ENCODE measurements at places on chromosomes 5 and 9. TPM values are rescaled to one million over a fixed set of nuclear protein-coding genes. Genes with fewer than 3 reads are reported as not detected.

The ZBTB43 gene
- 11.8 TPM for total RNA-seq

The FAM153A gene
- total RNA-seq = 1.9 TPM

The DMRT3 gene
- not detected for total RNA-seq

The FCHO2 gene
- 12.1 TPM for total RNA-seq

The DROSHA gene
- 28.5 TPM for total RNA-seq

The EQTN gene
- total RNA-seq = not detected

The GFRA3 gene
- total RNA-seq = 0.39 TPM

The ZNG1F gene
- total RNA-seq = 1.8 TPM

The CYLC2 gene
- not detected for total RNA-seq

The NIPAL4 gene
- not detected for total RNA-seq

The SETX gene
- 32.3 TPM for total RNA-seq

The TEX10 gene
- total RNA-seq = 8.6 TPM

The NR6A1 gene
- total RNA-seq = 1.9 TPM

The OLFML2A gene
- 41.2 TPM for total RNA-seq

The CBY3 gene
- total RNA-seq = not detected

The CCNO gene
- not detected for total RNA-seq

The LCN1 gene
- total RNA-seq = not detected

The RASGRF2 gene
- total RNA-seq = 3.5 TPM

The PCA3 gene
- not detected for total RNA-seq

The MRPS30 gene
- 69.8 TPM for total RNA-seq

All from right atrium auricular region (tissue), 2 donors.